A673 (cell line): ENCODE measurements at places on chromosomes 7 and 10. TPM values are rescaled to one million over a fixed set of nuclear protein-coding genes. Genes with fewer than 3 reads are reported as not detected.

DNA sequence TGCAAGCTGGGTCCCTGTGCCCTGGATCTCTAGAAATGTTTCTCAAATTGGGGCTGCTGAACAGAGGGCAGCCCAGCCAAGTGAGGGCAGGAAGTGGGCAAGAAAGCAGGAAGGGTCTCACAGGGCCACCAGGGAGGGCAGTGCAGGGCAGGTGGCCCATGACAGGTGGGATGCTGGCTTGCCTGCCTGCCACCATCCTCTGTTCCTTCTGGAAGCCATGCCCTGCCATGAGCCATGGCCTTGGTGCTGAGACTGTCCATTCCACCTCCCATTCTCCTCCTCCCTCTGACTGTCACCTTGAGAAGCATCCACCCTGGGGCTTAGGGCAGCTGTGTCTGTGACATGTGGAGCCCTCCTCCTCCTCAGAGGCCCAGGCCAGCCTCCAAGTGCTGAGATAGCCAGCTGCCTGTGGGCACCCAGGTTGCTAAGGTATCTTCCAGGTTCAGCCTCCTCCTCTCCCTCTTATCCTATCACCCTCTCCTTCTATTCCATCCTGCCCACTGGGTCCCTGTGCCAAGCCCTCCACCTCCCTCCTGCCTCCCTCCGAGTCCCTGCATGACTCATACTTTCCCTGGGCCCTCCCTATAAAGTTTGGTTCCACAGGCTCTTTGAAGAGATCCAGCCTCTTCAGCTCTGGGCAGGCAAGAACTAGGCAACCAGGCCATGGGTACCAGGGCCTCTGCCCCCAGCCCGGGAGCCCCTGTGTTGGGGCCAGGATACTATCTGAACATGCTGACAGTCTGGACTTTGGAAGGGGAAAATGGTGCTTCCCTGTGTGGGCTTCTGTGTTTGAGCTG lies 1.3 kb downstream of the VSIR start:
- H3K4me1 ChIP-seq: no peaks in the 10 kb centered on the region
- H3K27ac ChIP-seq: no peak overlapping the region
- H3K27me3 ChIP-seq: no peaks in the 10 kb centered on the region
- no peak overlapping the region for H3K4me3 ChIP-seq
- H3K36me3 ChIP-seq: no peaks in the 10 kb centered on the region

DNA sequence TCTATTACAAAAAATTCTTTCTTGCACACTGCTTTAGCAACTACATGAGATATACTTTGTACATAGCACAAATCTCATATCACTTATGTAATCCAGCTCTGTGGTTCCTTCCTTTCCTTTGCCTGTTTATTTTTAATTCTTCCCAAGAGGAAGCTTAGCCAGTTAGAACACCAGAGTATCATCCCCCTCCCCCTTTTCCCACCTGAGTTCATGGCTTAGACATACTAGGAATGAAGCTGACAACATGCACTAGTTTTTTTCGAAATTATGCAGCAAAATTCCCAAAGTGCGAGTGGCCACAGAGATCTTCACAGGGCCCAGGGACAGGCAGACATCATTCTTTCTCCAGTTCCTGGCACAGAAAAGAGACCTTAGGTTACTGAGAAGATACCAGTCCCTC lies 17.8 kb downstream of the CAV1 start:
- no peak overlapping the region for H3K4me3 ChIP-seq
- no peak for DNase-seq
- H3K4me1 ChIP-seq: peaks cover 93% of the 10 kb centered on the region
- H3K27me3 ChIP-seq: no peaks in the 10 kb centered on the region
- peaks cover 98% of the 10 kb centered on the region for H3K36me3 ChIP-seq
- peak overlapping the region; percentile 53 for H3K27ac ChIP-seq

DNA sequence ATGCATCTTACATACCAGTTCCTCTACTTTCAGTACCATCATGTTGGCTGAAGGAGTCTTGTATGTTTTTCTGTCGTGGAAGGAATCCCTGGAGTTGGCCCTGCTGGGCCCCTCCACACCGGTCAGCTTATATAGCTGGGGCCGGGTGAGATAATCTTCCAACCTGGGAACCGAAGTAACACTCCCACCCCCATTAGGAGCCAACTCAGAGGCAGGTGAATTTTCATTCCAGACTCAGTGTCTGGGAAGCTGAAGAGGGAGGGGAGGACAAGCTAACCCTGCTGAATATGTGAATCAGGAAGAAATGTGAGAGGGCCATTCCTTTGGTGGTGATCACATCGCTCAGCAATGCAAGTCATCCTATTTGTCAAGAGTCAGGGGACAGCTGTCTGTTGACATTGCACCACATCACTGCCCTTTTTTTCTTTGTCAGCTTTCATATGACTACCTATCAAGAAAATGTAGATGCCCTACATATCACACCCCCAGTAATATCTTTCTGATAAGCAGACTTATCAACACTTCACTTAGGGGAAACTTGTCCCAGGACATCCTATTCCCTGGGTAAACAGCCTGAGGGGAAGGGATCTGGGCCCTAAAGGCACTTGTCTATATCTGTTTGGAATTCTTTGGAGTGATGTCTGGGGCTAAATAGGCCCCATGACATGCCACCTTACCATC lies at the start of gene ANKRD1:
ANKRD1 (minus strand) TSS at position 102 of the 681 bp plus-strand sequence; CDS start at position 42, 60 bp downstream.
- H3K27ac ChIP-seq: no peak within 1 kb of the TSS
- peak; percentile 41 for DNase-seq
- H3K27me3 ChIP-seq: no peaks in the 10 kb centered on the region

The CALHM1 gene
- not detected in 2 replicates for total RNA-seq

The TLX1 gene
- total RNA-seq: 0.17 TPM in 1 of 2 replicates, not detected in the other

GRCh38 chr7:18896343-18896975 lies 221.0 kb downstream of the TWIST1 start:
- peaks cover 23% of the 10 kb centered on the region for H3K27me3 ChIP-seq
- peaks cover 19% of the 10 kb centered on the region for H3K4me1 ChIP-seq
- H3K27ac ChIP-seq: no peak overlapping the region
- peak; percentile 47 for DNase-seq
- H3K36me3 ChIP-seq: no peaks in the 10 kb centered on the region

DNA sequence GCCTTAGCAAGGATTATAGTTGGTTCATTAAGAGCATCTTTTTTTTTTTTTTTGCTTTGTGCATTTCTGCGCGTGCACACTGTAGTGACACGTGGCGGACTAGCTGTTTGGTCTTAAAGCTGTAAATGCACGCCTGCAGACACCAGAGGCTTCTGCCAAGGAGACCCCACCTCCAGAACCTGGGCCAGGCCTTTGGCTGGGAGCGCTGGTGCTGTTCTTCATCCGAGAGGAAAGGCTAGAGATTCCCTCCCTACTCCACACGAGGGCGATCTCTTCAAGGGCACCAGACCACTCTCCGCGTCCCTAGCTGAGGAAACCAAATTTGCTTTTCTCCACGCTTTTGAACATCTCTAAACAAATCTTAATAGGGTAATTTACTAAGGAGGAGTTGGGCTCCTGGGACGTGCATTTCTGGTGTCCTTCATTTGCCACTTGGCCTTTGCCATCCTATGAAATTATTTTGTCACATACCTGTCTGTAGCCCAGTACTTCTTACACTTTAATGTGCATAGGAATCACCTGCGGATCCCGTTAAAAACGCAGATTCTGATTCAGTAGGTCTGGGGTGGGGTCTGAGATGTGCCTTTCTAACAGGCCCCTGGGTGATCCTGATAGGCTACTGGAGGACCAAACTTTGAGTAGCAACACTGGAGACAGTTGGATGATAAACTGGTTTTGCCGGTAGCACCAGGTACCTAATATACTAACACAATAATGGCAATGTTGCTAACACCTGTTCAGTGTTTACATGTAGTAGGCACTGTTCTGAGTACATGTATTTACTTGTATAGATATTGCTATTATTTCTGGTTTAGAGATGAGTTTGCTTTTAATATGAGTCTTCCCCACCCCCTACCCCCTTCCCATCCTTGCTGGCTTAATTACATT lies 1.3 kb upstream of the SLC26A5 start:
- peaks cover 60% of the 10 kb centered on the region for H3K27me3 ChIP-seq
- no peaks in the 10 kb centered on the region for H3K4me1 ChIP-seq
- no peaks in the 10 kb centered on the region for H3K36me3 ChIP-seq
- H3K27ac ChIP-seq: no peak overlapping the region
- H3K4me3 ChIP-seq: no peak overlapping the region
- peak; percentile 75 for DNase-seq

The PON1 gene
- not detected in 2 replicates for total RNA-seq

- no peaks in the 10 kb centered on the region for H3K36me3 ChIP-seq
- no peaks in the 10 kb centered on the region for H3K27me3 ChIP-seq
- H3K4me3 ChIP-seq: no peak overlapping the region
- H3K27ac ChIP-seq: no peak overlapping the region
Measured at GRCh38 chr7:7618410-7618809, 22.1 kb upstream of the UMAD1 start.

- DNase-seq: no peak
- H3K27me3 ChIP-seq: no peaks in the 10 kb centered on the region
- no peaks in the 10 kb centered on the region for H3K4me1 ChIP-seq
Measured at GRCh38 chr7:99123571-99124033, 20.3 kb downstream of the SMURF1 start.

GRCh38 chr10:29370097-29371092 lies 81.5 kb downstream of the LYZL1 start:
- H3K4me3 ChIP-seq: no peak overlapping the region
- DNase-seq: no peak
- H3K27ac ChIP-seq: no peak overlapping the region
- no peaks in the 10 kb centered on the region for H3K27me3 ChIP-seq

DNA sequence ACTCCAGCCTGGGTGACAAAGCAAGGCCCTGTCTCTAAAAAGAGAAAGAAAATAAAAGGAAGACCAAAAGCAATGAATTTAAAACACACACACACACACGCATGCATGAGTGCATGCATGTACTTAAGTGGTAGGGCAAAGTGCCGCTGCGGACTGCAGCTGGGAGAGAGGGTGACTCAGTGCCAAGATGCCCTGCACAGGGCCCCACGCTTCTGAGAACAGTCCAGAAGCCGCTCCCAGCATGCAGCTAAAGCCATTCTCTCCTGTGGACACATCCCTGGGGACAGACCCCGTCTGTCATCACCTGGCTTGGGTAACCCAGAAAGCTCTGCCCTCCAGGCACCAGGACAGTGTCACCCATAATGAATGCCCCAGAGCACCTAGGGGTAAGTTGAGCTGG lies 61.0 kb upstream of the MYL10 start:
- H3K27me3 ChIP-seq: no peaks in the 10 kb centered on the region
- no peak overlapping the region for H3K27ac ChIP-seq
- no peak for DNase-seq
- H3K4me3 ChIP-seq: no peak overlapping the region
- H3K36me3 ChIP-seq: no peaks in the 10 kb centered on the region
